ENCODE measurements at places on chromosomes 5 and 9.

GRCh38 chr5:67202828-67203227, 6.2 kb upstream of the CD180 start:
- DNase-seq, result no peak

GRCh38 chr5:74028406-74028805, 402.4 kb downstream of the ARHGEF28 start:
- no peak for DNase-seq

DNA sequence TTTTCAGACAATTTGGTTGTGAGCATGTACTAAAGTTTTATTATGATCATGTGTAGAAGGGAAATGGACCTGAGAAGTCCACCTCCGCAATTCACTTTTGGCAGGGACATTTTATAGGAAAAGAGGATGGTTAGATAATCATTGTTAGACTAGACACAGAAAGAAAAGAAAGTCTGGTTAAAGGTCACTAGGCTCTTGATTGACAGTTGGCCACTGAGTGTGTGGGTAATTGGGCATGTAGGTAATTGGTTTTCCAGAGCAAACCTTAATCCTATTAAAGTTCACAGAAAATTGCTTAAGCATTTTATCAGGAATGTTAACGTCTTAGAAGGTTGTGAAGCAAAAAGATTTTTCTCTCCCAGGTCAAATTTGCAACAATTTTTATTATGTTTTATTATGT, 158.5 kb upstream of the CLINT1 start:
- no peak for DNase-seq

- DNase-seq, result no peak
Observed at GRCh38 chr5:65247594-65247993, 234.1 kb downstream of the ADAMTS6 start.

DNA sequence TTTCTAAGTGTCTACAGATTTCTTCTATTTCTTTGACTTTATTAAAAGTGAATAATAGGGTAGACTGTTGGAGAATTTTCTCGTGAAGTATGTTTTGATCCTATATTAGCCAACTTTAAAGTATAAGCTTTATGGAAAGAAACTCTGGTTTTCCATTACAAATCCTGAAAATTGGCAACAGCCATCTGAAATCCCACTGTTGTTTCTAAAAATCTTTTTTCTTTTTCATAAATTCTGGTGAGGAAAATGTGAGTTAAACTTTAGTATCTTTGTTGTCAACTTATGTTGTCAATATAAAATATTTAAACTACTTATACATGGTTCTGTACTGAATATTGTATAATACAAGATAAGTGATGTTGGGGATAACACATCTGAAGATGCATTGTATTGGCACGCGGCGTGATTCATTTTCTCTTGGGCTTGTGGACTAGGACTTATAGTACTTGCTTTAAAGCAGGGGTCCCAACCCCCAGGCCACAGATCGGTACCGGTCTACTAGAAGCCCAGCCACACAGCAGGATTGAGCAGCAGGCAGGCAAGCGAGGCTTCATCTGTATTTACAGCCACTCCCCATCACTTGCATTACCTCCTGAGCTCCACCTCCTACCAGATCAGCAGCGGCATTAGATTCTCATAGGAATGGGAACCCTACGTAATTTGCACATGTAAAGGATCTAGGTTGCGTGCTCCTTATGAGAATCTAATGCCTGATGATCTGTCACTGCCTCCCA, 12.7 kb downstream of the MAMDC2 start:
- no peak for DNase-seq

GRCh38 chr9:77595426-77596095, 52.6 kb downstream of the GNA14 start:
- DNase-seq, result no peak

GRCh38 chr5:143057580-143057999, 287.4 kb downstream of the ARHGAP26 start:
- no peak for DNase-seq

GRCh38 chr5:179788193-179788854, 5.5 kb upstream of the LTC4S start:
- no peak for DNase-seq

DNA sequence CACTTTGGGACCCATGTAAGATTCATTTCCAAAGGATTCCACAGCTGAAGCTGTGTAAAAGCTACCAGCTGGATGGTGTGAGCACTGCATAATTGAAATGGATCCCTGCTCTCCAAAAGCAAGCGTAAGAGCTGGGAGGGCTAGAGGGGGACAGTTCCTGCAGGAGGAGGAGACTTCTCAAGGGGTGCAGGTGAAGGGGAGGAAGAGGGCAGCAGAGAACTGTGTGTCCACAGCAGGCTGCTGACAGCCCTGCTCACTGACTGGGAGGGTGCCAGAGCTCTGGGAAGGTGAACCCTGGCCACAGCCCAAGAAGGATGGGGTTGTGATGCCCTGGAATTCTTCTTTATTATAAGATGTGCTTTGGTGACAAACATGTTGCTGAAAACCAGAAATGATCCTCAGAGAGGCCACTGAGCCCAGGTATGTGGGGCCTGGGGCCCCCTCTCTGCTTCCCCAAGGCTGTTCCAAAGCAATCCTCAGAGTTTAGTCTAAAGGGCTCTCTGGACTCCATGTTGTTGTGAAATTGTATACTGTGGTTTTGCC, 112.8 kb upstream of the SLC25A48 start:
- DNase-seq, result no peak

DNA sequence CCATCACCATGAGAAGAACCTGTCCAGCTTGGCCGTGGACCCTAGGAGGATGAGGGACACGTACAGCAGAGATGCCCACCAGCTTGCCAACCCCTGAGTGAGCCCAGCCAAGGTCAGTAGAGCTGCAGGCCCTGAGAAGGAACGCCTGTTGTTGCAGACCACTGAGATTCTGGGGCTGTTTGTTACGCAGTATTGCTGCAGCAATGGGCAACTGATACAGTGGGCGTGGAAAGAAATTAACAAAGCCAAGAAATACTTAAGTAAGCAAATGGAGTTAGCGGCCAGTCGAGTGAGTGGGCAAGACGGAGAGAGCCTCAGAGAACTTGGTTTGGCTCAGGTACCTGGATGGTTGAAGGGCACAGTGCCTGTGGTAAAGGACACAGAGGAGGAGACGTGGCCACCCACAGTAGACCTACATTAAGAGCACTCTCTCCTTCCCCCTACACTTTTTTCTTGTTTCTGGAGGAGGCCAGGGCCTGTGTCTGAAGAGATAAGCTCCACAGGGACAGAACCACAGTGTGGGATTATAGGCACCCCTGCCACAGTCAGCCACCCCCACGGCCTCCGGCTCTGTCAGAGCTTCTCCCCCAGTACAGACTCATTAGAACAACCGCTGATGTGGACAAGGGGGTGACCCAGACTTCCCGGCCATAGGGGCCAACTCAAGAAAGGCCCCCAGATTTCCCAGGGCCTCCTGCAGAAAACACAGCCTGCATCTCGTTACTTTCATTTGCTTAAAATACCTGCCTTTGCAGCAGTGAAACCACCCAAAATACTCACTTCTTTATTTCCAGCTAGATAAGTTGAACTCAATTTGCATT, 40.1 kb upstream of the GRHPR start:
- peak; percentile 44 for DNase-seq

- DNase-seq, result no peak
Observed at GRCh38 chr5:142901476-142902185, 131.5 kb downstream of the ARHGAP26 start.

DNA sequence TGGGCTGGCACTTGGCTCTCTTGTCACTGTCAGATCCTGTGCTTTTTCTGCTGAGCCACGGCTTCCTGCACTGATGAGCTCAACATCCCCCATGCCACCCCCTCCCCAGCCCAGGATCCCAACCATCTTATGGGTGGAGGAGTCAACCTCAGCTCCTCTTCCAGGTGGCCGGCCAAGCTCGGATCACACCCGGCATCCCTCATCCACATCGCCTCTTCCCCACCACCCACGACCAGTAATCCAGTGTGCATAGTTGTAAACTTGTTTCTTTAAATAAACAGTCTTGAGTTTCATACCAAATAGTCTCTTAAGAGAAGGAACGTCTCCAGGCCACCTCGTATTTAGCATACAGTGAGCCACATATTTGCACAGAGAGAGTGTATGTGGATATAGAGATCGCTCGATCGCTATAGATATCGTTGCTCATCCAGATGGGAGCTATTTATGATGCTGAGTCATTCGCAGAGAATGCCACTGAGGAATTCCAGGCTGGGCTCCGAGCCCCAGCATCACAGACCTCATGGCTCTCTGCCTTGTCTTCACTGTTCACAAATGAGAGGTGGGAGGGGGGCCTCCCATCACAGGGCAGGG, 61.8 kb upstream of the CPLX2 start:
- no peak for DNase-seq

DNA sequence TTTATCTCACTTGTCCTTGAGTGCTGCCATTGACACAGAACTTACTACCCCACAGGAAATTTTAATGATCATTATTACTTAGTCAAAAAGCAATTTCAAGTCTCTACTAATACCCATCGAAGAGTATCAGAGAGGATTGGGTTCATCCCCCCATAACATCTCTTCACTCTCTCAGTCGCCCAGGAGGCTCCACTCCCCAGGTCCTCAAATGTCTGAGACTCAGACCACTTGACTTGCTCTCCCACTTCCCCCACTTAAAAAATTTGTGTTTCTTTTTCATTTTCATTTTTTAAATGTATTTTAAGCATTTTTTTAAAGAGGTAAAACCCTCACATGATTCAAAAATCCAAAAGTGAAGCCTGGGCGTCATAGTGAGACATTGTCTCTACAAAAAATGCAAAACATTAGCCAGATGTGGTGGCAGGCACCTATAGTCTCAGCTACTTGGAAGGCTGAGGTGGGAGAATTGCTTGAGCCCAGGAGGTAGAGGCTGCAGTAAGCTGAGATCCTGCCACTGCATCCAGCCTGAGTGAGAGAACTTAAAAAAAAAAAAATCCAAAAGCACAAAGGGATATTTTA, 56.8 kb upstream of the TRAF1 start:
- DNase-seq, result peak; percentile 13

DNA sequence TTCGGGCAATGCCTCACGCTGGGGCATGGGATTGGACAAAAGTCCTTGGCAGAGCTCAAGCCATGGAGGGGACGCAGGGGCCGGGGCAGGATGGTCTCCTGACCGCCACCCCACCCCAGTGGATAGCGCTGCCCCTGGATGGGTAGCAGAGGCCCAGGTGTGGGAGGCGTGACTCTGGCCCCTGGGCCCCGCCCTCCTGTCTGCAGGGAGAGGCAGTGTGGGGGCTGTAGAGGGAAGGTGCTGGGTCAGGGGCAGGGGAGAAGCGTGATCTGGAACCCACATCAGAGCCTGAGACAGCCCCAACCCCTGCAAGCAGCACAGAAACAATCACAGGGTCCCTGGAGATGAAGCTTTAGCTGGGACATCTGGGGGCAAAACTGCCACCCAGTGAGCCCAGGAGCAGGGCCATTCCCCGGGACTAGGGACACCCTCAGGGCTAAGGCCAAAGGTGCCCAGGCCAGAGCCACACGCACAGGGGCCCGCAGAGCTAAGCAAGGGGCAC, 36.2 kb downstream of the NACC2 start:
- DNase-seq, result no peak

DNA sequence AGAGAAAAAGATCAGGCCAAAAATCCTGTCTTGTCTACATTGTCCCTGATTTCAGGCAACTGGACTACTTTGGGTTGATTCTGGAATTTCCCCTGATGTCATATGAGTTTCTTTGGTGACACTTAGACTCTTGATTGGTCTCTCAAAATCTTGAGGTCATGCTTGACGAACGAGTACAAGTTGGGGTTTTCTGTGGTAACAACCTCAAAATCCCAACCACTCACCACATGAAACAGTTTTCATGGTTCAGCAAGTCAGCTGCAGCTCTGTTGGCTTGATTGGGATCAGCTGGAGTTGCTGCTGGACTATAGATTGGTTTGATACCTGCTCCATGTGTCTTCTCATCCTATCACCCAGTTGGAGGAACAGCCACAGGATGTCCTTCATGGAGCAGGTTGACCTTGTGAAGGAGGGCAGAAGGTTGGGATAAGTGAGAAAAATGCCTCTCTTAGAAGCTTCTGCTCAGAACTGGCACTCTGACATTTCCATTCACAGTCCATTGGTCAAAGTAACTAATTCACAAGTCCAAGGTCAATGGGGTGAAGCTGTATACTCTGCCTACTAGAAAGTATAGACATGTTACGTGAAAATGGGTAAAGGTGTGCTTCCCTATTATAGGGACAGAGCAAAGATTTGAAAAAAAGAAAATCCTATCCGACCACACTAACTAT, 284.5 kb downstream of the SH3GL2 start:
- DNase-seq, result peak; percentile 46

Measured in GM13977 (cell line).